ENCODE measurements at places on chromosomes 7 and 10.

GRCh38 chr10:32713560-32713959, 244.5 kb downstream of the ITGB1 start:
- no peak for DNase-seq

- DNase-seq: no peak
Observed at GRCh38 chr7:64965594-64965993, 25.2 kb downstream of the ZNF117 start.

GRCh38 chr7:42877862-42878261, 34.0 kb downstream of the C7orf25 start:
- no peak for DNase-seq

DNA sequence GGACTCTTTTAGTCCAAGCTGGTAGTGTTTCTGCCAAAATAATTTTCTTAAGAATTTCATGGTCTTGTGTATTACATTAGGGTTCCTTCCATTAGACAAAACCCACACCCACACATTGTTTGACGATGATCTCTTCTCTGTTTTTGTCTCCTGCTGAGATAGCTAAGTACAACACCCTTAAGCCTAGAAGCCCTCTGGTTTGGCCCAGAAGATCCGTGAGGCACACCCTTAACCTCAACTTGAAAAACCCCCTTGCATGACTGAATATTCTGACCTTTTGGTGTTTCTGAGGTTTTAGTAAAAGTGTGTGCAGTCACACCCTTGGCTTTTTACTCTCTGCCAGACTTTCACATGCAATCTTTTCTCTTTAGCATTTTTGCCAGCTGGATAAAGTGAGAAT, 29.3 kb upstream of the ERCC6 start:
- no peak for DNase-seq

DNA sequence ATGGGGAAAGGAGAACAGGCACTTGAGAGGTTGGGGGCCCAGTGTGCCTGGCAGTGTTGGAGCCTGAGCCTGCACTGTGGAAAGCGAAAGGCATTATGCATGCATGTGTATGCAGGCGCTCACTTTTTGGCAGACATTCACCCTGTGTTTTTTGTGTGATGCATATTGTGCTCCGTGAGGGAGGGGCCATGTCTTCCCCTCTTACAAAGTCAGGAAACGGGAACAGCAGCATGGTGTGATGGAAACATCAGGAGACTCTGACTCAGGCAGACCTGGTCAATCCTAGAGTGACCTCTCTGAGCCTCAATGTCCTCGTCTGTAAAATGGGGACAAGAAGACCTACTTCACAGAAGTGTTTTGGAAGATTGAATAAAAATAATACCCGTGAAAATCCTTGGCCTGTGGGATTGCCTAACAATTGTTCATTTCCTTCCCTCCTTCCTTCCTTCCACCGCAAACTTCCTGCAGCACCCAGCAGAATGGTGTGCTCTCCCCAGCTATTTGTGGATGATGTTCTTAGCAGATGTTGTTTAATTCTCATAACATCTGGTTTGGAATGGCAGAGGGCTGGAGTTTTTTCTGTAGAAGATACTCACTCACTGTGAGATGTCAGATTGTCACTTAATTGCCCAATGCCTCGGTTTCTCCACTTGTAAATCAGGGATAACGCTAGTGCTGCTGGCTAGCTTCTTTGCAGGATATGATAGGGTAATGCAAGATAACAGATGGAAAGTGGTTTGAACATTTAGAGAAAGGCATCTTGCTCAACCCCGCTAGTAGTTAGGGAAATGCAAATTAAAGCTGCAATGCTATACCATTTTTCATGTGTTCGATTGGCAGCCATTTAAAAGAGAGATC, 39.8 kb downstream of the CDH23 start:
- no peak for DNase-seq

GRCh38 chr7:39088730-39089593, 111.3 kb downstream of the POU6F2 start:
- DNase-seq: no peak

DNA sequence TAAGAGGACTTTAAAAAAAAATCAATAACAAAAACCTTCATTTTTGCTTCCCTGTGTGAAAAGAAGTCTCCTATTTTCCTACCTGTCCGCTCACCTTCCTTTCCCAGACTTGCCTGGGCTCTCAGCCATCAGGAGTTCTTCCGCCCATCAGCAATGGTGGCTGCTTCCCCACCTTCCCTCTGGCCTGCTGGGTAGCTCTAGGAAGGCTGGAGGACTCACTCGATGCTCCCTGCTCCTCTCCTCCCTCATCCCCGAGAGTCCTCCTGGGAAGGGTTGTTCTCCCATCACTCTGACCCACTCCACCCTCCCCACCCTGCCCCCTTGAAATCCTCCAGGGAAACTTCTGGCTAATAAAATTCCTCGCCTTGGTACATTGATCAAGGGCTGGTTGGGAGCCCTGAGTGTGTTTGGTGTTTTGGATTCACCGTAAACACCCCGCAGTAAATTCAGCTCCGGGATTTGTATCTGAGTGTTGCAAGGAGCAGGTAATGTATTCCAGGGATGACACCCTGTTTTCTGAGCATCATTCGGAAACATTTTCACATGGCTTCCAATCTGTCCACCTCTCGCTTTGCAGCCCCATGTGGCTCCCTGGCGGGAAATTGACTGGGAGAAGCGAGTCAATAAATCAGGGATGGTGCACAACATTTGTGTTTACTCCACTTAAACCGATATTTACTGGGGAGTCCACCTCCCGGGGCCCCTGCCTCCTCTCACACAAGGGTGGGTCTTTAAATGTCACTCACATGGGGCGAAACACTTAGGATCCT, 126.4 kb upstream of the SDK1 start:
- no peak for DNase-seq

DNA sequence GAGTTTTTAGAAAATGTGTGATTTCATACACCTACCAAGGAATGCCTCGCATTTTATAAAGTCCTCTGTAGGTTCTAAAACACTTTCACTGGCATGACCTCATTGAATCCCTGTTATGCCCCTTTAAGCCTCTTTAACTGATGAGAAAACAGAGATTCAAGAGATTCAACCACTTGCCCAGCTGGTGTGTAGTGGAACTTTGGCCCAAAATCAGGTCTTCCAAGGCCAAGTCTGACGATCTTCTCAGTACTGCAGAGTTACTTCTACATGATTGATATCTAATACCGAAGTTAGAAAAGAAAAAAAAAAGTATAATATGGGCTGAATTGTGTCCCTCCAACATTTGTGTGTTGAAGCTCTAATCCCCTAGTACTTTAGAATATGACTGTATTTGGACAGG, 202.0 kb downstream of the WDR11 start:
- no peak for DNase-seq

GRCh38 chr7:150732786-150733481, 4.3 kb upstream of the GIMAP5 start:
- DNase-seq: no peak

GRCh38 chr10:22258471-22258870, 40.7 kb upstream of the EBLN1 start:
- no peak for DNase-seq

DNA sequence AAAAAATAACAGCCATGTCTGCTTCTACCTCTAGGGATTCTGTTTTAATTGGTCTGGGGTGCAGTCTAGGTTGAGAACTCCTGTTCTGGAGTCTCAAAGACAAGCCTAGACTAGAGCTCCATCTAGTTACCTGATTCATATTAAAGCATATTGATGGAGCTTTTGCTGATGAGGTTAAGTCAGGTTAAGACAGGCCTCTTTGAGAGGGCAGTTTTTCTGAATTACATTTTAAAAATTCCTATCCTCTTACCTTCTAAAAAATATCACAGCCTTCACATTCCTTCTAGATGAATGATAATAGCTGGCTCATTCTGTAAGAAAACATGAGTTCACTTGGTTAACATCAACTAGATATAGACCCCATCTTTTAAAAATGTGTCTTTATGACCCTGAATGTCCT, 28.9 kb downstream of the MGAM start:
- DNase-seq: no peak

GRCh38 chr7:107785926-107786325, 17.1 kb downstream of the SLC26A3 start:
- DNase-seq: no peak

DNA sequence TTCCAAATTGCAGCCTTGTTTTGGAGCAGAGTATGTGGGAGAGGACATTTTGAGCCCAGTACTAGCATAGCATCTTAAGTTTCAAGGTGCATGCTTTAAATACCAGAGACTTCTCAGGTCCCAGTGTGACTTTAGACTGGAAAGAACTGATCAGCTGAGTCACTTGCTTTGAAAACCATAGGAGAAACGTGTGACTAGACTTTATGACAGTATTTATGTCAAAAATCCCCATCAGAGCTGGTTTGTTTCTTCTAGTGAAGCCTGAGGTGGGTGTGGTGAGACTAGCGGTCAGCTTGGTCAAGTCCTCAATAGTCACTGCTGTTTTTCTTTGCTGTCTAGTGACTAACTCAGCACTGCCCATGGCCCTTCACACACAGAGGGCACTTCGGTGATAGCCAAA, 724.2 kb downstream of the GATA3 start:
- no peak for DNase-seq

- DNase-seq: peak; percentile 70
Observed at GRCh38 chr7:137898839-137899721, 52.3 kb upstream of the DGKI start.

GRCh38 chr7:47782022-47782421, 166.2 kb downstream of the PKD1L1 start:
- DNase-seq: no peak

GRCh38 chr10:100803492-100803891, 58.1 kb downstream of the PAX2 start:
- DNase-seq: no peak

- DNase-seq: no peak
Observed at GRCh38 chr10:97549587-97550322, 22.8 kb upstream of the ANKRD2 start.

GRCh38 chr10:50931948-50932431, 46.6 kb upstream of the A1CF start:
- no peak for DNase-seq

DNA sequence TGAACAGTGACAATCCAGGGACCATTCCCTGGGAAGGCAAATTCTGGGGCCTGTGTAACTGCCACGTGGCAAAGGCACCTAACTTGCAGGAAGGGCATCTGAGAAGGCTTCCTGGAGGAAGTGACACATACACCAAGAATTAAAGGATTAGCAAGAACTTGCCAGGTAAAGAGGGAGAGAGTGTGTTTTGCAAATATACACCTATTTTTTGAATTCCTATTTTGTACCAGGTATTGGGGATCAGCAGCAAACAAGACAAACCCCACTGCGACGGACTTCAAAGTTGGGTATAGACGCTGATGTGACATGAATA, 206.5 kb upstream of the ZMIZ1 start:
- no peak for DNase-seq

All from activated CD4-positive, alpha-beta T cell treated with anti-CD3 and anti-CD28 coated beads, Interleukin-2, amount 50 U/mL, for 24 hours (primary cell).